ENCODE measurements at places on chromosomes 13 and 19. TPM values are rescaled to one million over a fixed set of nuclear protein-coding genes. Genes with fewer than 3 reads are reported as not detected.

Gene UPK1A
- 0.63 TPM for total RNA-seq

Gene NCR1
- total RNA-seq = 0.26 TPM

Gene PDE4C
- not detected for total RNA-seq

Gene FOXO1
- total RNA-seq = 24.0 TPM

Gene HSD17B14
- total RNA-seq = 1.1 TPM

Gene BRCA2
- total RNA-seq = 30.7 TPM

Gene C19orf33
- not detected for total RNA-seq

Gene TNFSF11
- 0.94 TPM for total RNA-seq

Gene SYT5
- total RNA-seq = 1.3 TPM

Gene ZMYM5
- 15.8 TPM for total RNA-seq

DNA sequence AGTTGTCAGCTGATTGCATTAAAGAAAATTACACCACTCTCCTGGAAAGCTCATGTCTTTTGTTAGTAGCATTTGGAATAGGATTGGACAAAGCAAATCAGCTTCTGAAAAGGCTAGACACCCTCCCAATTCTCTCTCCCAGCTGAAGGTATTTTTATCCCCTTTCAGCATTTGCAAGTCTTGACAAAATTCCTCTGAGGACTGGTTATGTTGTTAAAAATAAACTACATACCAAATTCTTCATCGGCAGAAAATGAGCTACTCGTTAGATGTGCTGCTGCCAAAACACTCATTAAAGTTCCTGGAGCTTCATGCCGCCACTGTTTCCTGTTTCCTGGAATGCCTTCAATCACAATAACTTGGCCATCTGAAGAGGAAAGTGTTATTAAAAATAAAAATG lies 37.1 kb downstream of the UTP14C start:
- DNase-seq = no peak
- no peaks in the 10 kb centered on the region for H3K36me3 ChIP-seq
- H3K27ac ChIP-seq = no peak overlapping the region

- H3K27ac ChIP-seq = no peak overlapping the region
- H3K36me3 ChIP-seq = no peaks in the 10 kb centered on the region
- no peaks in the 10 kb centered on the region for H3K27me3 ChIP-seq
- H3K4me3 ChIP-seq = no peak overlapping the region
- no peak for DNase-seq
- no peaks in the 10 kb centered on the region for H3K4me1 ChIP-seq
These were observed 2330.1 kb downstream of the PCDH9 start for GRCh38 chr13:64900039-64900438.

DNA sequence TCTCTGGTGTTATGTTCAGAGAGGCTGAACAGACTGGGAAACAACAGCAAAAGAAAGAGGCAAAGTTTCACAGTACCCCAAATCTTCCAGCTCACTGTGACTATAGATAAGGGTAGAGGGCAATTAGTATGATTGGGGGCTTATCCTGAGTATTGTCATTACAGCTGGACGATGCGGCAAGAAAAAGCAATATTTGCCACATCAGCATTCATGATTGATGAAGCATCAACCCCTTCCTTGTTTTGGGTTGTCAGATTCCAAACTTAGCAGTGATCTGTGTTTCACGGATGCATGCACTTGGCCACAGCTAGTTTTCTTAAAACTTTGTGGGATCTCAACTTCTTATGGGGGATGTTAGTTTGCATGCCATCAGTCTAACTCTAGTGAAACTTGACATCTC lies 348.8 kb upstream of the SLITRK5 start:
- DNase-seq = no peak
- no peak overlapping the region for H3K4me3 ChIP-seq
- H3K36me3 ChIP-seq = no peaks in the 10 kb centered on the region

DNA sequence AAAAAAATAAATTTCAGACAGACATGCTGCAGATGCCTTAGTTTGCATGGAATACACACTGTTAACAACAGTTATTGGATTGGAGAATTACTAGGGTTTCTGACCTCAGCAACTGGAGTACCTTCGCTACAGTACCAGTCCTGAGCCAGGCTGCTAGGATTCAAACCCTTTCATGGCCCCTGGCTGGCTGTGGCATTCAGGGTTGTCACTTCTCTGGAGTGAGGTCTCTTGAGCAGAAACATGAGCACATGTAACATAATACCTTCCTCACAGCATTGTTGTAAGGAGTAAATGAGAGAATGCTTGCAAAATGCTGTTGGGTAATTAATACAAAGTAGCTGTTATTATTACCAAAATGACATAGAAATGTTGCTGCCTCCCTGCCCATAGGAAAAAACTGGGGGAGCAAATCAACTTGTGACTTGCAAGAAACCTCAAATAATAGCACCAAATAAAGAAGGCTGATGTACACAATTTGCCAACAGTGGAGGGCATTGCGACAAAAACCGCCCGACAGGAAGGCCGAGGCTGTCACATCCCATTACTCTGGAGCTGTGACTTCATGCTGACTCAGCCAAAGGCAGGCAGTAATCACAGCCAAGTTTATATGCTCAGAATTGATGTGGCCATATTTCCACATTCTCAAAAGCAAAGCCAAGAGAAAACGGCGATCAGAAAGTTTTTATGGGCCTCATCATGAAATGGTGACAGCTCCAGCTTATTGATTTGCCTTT lies 100.4 kb downstream of the RFC3 start:
- no peak overlapping the region for H3K4me3 ChIP-seq
- no peaks in the 10 kb centered on the region for H3K4me1 ChIP-seq
- no peak overlapping the region for H3K27ac ChIP-seq
- no peak for DNase-seq

GRCh38 chr13:40922437-40923040 lies 96.6 kb downstream of the ELF1 start:
- peaks cover 10% of the 10 kb centered on the region for H3K36me3 ChIP-seq
- peaks cover 19% of the 10 kb centered on the region for H3K4me1 ChIP-seq
- H3K27me3 ChIP-seq = no peaks in the 10 kb centered on the region
- no peak overlapping the region for H3K27ac ChIP-seq

- no peaks in the 10 kb centered on the region for H3K4me1 ChIP-seq
- no peak overlapping the region for H3K4me3 ChIP-seq
- no peaks in the 10 kb centered on the region for H3K27me3 ChIP-seq
- no peak overlapping the region for H3K27ac ChIP-seq
- DNase-seq = no peak
These were observed 605.7 kb downstream of the FGF9 start for GRCh38 chr13:22276616-22277015.

GRCh38 chr13:50451609-50452008 lies 391.9 kb downstream of the DLEU7 start:
- no peaks in the 10 kb centered on the region for H3K4me1 ChIP-seq
- DNase-seq = no peak
- no peak overlapping the region for H3K27ac ChIP-seq
- no peaks in the 10 kb centered on the region for H3K36me3 ChIP-seq

DNA sequence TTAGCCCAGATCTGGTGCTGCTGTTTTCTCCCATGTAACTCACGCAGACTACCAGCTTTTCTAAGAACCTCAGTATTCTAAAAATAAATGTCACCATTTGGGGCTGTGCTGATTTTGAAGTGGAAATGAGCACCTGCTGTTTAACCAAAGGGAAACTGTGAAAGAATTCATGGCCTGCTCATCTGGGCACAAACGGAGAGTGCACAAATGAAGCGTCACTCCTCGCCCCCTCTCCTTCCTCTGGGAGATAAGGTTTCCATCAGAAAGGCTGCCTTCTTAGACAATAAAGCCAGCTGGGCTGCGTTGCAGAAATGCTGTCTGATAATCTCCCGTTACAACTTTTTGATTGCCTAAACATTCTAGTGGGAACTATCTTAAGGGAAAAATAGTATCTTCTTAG lies 73.7 kb upstream of the SLC15A1 start:
- H3K4me1 ChIP-seq = peaks cover 28% of the 10 kb centered on the region
- no peaks in the 10 kb centered on the region for H3K27me3 ChIP-seq
- no peak for DNase-seq

DNA sequence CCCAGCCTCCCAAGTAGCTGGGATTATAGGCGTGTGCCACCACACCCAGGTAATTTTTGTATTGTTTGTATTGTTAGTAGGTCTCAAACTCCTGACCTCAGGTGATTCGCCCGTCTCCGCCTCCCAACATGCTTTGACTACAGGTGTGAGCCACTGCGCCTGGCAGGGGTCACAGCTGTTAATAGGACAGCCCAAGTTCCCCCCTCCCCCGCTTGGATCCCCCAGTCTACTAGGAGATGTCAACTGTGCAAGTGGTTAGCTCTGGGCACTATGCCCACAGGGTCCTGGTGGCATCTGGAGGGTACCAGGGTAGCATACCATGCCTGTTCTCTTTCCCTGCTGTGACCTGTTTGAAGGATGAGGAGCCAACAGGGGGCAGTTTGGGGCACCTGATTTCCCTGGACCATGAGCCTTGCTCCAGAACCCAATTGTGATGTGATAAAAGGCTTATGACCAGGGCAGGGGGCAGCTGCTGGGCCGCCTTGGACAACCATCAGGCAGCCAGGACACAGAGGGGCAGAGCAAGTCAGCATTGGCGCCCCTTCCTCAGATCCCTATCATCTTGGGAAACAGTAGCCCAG lies at the start of gene TSPAN16:
Gene TSPAN16, plus strand, starts transcription at position 496 of the 581 bp plus-strand sequence. CDS start 138 bp downstream, outside the sequence.
- no peaks in the 10 kb centered on the region for H3K36me3 ChIP-seq
- no peak for DNase-seq
- peaks cover 24% of the 10 kb centered on the region for H3K27me3 ChIP-seq
- peaks cover 10% of the 10 kb centered on the region for H3K4me1 ChIP-seq

GRCh38 chr19:10270180-10270615 lies 722 bp upstream of the ICAM1 start:
- H3K36me3 ChIP-seq = peaks cover 11% of the 10 kb centered on the region
- peak overlapping the region; percentile 93 for H3K27ac ChIP-seq
- H3K27me3 ChIP-seq = no peaks in the 10 kb centered on the region
- H3K4me3 ChIP-seq = peak overlapping the region; percentile 82
- peak; percentile 87 for DNase-seq

GRCh38 chr13:49098198-49098597 lies 121.9 kb upstream of the MLNR start:
- no peaks in the 10 kb centered on the region for H3K27me3 ChIP-seq
- no peak overlapping the region for H3K27ac ChIP-seq
- peaks cover 2% of the 10 kb centered on the region for H3K4me1 ChIP-seq
- H3K4me3 ChIP-seq = no peak overlapping the region
- H3K36me3 ChIP-seq = peaks cover 2% of the 10 kb centered on the region
- DNase-seq = no peak

DNA sequence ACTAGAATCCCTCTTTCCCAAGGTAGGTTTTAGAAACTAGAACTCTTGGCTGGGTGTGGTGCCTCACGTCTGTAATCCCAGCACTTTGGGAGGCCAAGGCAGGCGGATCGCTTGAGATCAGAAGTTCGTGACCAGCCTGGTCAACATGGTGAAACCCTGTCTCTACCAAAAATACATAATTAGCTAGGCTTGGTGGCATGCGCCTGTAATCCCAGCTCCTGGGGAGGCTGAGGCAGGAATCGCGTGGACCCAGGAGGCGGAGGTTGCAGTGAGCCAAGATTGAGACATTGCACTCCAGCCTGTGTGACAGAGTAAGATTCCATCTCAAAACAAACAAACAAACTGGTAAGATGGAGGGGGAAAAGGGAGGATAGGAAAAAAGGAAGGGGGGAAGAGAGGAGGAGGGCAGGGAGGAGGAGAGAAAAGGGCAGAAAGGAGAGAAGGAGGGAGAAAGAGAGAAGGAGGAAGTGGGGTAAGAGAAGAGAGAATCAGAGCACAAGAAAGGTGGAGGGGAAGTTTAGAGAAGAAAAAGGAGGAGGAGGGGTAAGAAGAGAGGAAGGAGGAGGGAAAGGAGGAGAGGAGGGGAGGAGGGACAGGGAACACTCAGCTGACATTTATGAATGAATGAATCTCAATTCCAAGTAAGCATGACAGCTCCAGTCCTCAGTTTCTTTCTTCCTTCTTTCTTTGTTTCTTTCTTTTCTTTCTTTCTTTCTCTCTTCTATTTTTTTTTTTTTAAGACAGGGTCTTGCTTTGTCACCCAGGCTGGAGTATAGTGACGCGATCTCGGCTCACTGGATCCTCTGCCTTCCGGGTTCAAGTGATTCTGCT lies 2.6 kb upstream of the SLC27A1 start:
- H3K36me3 ChIP-seq = no peaks in the 10 kb centered on the region
- H3K4me1 ChIP-seq = peaks cover 34% of the 10 kb centered on the region
- H3K27ac ChIP-seq = no peak overlapping the region
- H3K4me3 ChIP-seq = no peak overlapping the region
- no peak for DNase-seq

- no peak overlapping the region for H3K27ac ChIP-seq
- H3K4me1 ChIP-seq = no peaks in the 10 kb centered on the region
- no peak overlapping the region for H3K4me3 ChIP-seq
- peaks cover 3% of the 10 kb centered on the region for H3K27me3 ChIP-seq
- no peaks in the 10 kb centered on the region for H3K36me3 ChIP-seq
These were observed 69.8 kb upstream of the SCEL start for GRCh38 chr13:77465603-77466195.

GRCh38 chr13:102909971-102910370 lies 64.1 kb downstream of the ERCC5 start:
- H3K27ac ChIP-seq = no peak overlapping the region
- H3K4me1 ChIP-seq = no peaks in the 10 kb centered on the region
- peaks cover 16% of the 10 kb centered on the region for H3K27me3 ChIP-seq
- H3K4me3 ChIP-seq = no peak overlapping the region

GRCh38 chr19:12574036-12574435 lies 22.8 kb upstream of the ZNF564 start:
- H3K4me3 ChIP-seq = no peak overlapping the region
- no peaks in the 10 kb centered on the region for H3K27me3 ChIP-seq
- peaks cover 11% of the 10 kb centered on the region for H3K4me1 ChIP-seq

GRCh38 chr19:11179716-11180297 lies 17.5 kb downstream of the KANK2 start:
- H3K27me3 ChIP-seq = peaks cover 11% of the 10 kb centered on the region
- no peak overlapping the region for H3K4me3 ChIP-seq
- H3K27ac ChIP-seq = no peak overlapping the region
- no peaks in the 10 kb centered on the region for H3K36me3 ChIP-seq

DNA sequence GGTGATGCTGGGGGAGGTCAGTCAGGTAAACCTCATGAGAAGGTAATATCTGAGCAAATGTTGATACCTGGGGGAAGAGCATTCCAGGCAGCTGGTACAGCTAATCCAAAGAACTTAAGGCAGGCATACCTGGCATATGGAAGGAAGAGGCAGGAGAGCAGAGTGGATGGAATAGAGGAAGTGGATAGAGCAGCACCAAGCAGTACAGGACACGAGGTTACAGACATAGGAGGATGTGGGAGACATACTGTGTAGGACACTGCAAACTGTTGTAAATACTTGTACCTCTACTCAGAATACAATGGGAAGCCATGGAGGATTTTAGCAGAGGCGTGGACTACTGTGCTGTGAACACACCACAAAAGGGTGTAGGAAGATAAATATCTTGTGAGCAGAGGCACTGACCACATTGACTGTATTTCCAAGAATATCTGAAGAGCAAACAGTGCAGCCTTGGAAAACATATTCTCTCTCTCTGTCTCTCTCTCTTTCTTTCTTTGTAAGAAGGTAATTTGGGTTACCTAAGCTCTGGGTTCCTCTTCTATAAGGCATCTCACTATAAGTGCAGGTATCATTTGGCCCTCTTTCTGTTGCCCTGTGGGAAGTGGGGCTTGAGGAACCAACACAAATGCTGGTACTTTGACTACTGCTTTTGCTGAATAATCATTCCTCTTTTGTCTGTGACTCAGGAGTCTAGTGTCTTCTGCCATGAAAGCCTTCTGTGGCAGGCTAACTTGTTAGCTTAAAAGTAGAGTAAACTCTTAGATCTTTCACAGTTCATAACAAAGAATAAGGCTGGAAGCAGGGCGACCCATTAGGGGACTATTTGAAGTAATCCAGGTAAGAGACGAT lies 238.0 kb downstream of the VWA8 start:
- H3K27ac ChIP-seq = no peak overlapping the region
- peaks cover 7% of the 10 kb centered on the region for H3K36me3 ChIP-seq
- no peaks in the 10 kb centered on the region for H3K27me3 ChIP-seq
- no peak overlapping the region for H3K4me3 ChIP-seq
- H3K4me1 ChIP-seq = no peaks in the 10 kb centered on the region
- DNase-seq = no peak

Measured in activated CD8-positive, alpha-beta T cell treated with anti-CD3 and anti-CD28 coated beads, Interleukin-2, amount 10 ng/mL, durations not matched to agents 7 days and 5 days (primary cell).